ENCODE measurements at places on chromosomes 13 and 19.

DNA sequence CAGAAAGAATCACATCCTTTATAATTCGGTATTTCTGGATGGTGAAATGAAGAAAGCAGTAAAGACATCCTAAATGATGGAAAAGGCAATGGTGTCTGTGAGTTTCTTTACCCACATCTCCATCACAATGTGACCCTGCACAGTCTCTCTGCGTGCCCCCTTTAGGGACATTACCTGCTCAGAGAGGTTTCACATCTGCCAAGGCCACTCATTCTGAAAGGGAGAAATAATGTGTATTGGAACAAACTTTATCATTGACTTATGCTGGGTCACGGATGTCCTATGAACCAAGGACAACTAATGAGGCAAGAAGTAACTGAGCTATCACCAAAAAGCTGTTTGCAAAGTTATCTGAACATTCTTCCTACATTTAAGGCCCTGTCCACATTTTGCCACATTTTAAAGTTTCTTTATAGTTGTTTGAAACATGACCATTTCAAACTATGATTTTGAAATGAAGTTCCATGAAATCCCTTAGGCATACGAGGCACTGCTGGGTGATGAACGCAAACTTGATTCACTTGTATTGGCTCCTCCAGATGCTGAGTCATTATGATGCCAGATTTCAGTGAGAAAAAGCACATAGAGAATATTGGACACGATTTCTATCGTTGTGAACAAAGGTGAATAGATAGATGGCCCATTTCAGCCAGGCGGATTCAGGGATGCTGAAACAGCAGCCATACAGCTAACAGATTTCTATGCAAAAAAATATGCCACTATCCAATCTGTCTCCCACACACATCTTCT lies 63.5 kb upstream of the HMGB1 start:
- DNase-seq, result no peak

GRCh38 chr13:105806628-105806920 lies 728.9 kb downstream of the EFNB2 start:
- DNase-seq, result no peak

GRCh38 chr13:90686442-90686841 lies 661.0 kb upstream of the MIR17HG start:
- no peak for DNase-seq

DNA sequence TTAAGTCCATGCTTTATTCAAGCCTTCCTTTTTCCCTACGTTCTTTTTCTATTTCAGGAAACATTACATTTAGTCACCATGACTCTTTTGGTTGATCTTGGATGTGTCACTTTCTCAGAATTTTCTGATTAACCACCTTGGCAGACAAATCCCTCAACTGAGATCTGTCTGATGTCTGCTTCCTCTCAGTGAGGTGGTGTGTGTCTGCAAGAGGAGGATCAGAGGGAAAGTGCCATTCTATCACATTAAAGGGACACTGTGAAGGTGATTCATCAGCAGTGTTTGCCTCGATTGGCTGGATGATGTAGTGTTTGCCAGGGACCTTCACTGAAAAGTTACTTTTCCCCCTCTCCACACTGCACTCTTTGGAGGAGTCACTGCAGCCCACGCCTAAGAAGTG lies 3.0 kb upstream of the CCNP start:
- DNase-seq, result peak; percentile 58

DNA sequence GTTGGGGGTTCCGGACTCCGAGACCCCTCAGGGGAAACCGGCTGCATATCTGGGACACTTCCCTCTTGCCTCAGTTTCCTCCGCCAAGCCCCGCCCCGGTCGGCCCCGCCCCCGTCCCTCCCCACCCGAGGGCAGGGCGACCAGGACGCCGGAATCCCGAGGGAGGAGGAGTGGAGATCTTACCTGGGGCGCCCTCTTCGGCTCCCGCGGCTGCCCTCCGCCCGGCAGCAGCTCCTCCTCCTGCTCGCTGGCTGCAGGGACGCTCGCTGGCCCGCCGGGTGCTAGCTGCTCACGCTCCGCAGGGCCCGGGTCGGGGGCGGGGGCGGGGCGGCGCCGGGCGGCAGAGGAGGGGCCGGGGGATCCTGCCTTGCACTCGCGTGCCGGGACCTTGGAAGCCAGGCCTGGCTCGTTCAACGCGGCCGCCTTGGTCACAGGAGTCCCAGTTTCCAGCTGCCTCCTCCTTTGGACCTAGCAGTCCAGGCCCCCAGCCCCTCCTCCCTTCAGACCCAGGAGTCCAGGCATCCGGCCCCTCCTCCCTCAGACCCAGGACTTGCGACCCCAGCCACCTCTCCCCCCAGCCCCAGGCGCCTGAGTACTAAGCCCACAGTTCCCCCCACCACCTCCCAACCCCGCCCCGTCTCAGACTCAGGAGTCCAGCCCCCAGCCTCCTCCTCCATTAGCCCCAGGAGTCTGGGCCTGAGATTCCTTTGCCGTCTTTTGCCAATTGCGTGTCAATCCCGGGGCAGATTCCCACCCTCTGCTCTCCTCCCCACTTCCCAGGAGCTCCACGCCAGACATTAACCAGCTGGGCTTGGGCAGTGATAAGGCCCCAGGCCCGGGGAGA lies at the start of gene NTF4:
Gene NTF4 (minus strand): TSS at position 51 of the 844 bp plus-strand sequence. CDS start 2,821 bp downstream, outside the sequence.
- no peak for DNase-seq

DNA sequence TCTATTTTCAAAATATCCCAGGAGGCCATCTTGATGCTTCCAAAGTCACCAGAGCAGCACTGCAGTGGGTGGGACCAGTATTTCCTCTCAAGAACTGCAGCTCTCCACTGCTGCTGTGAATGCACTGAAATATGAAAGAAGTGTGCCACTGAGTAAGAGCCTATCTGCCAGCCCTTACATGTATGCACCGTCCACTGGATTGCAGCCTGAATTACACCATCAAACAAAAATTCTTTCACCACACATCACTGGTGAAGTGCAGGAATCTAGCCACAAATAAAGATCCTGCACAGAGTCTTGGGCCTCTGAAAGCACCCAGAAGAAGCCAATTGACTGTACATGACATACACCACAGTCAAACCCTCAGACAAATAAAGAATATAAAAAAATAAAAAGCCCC lies 249.0 kb downstream of the LHFPL6 start:
- no peak for DNase-seq

- DNase-seq, result peak; percentile 95
Measured at GRCh38 chr19:1275260-1275975, at the start of gene FAM174C. TSS of gene FAM174C (plus strand) at chr19:1275530. CDS start at chr19:1275550, 20 bp downstream.

DNA sequence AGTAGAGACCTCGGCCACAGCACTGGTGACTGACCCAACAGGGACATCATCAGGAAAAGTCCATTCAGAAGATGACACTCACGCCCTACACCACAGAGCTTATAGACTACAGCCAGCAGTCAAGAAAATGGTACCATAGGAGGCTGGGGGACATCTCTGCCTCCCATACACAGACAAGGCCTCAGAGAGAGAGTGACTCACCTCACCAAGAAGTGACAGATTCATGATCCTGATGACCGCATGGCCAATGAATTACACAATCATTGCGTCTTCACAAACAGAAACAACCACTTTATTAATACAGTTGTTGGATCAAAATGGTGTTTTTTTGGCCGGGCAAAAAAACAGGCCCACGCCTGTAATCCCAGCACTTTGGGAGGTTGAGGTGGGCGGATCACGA lies 260.8 kb upstream of the TSHZ3 start:
- DNase-seq, result no peak

GRCh38 chr19:11535792-11536595 lies 2.7 kb upstream of the CNN1 start:
- peak; percentile 83 for DNase-seq

- DNase-seq, result no peak
Measured at GRCh38 chr19:12111176-12111575, 29.0 kb downstream of the ZNF20 start.

GRCh38 chr19:33419788-33420130 lies 46.2 kb downstream of the CEBPG start:
- no peak for DNase-seq

GRCh38 chr13:31862828-31863227 lies 123.5 kb downstream of the RXFP2 start:
- no peak for DNase-seq

GRCh38 chr19:14722127-14722526 lies 32.3 kb downstream of the ZNF333 start:
- DNase-seq, result no peak

- no peak for DNase-seq
Measured at GRCh38 chr19:49713236-49713845, 22.4 kb downstream of the CPT1C start.

DNA sequence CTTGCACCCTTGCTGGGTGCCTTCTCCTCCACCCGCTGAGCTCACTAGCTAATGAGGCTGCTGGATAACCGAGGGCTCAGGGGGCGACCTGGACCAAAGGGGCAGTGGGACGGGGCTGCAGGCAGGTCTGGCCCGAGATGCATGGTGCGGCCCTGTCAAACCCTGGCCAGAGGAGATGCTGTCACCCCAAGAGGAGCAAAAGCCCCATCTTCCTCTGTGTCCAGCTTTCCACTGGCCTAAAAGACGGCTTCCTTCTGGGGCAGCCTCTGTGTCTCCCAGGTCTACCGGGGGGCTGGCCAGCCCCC lies 261.8 kb downstream of the TBC1D4 start:
- no peak for DNase-seq

- DNase-seq, result no peak
Measured at GRCh38 chr19:41362143-41362847, 1.7 kb downstream of the B9D2 start.

DNA sequence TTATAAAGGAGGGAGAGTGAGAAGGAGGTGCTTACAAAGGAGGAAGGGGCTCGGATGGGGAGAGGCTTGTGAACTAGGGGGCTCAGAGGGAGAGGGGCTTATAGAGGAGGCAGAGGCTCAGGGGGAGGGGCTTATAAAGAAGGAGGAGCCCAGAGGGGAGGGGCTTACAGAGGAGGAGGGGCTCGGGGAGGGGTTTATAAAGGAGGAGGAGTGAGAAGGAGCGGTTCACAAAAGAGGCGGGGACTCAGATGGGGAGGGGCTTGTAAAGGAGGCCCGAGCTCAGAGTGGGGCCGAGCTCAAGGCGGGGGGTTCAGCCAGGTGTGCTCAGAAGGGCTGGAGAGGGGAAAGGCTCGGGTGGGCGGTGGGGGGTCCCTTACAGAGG lies 500 bp downstream of the SMIM24 start:
- DNase-seq, result no peak

All from CD4-positive, alpha-beta T cell treated with Interleukin-2 at 100 ng/mL for 4 hours (primary cell).